Activated CD4-positive, CD25-positive, alpha-beta regulatory T cell treated with anti-CD3 and anti-CD28 coated beads, Interleukin-2, amount 50 U/mL, for 72 hours (primary cell): ENCODE measurements at places on chromosomes 1 and 21.

- no peak for DNase-seq
Observed at GRCh38 chr1:45200906-45201500, 5.4 kb downstream of the ZSWIM5 start.

DNA sequence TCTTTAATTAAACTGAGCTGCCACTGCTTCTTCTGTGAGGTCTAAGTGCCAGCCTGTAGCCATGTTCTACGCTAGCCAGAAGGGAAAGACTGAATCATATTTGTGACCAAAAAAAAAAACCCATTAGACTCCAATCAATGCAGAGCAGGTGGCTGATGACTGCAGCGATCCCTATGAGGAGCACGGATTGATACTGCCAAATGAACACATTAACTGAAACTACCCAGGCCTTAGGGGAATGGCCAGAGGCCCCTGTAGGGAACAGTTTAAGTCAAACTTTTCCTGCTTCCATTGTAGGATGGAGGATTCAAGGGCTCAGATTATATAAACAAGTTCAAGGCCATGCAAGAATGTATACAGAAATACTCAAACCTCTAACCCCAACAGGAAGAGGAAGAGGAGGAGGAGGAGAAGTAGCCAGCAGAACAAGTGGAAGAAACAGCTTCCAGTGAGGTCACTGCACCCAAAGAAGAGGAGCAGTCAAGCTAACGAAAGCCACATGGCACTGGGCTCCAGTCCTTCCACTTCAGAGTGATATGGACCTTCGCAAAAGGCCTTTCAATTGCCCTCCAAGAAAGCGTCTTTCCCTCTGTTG, 328.3 kb downstream of the SMYD3 start:
- no peak for DNase-seq

DNA sequence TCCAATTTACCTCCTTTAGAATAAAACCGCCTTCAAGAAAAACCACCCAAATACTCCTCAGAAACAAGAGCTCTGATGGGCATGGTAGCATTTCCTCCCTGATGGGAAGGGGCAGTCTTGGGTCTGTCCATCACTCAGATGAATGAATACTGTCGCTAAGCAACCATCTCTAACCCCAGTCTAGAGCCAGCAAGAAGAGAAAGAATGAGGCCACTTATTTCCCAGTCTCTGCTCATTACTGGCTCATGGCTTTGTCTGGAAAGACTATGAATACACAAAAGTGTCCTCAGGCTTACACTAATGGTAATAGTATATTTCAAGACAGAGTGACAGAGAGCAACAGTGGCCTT, 51.0 kb upstream of the F3 start:
- no peak for DNase-seq

- DNase-seq: no peak
Observed at GRCh38 chr1:10639775-10640578, 156.5 kb downstream of the CASZ1 start.

- no peak for DNase-seq
Observed at GRCh38 chr1:223337174-223337869, 26.7 kb downstream of the SUSD4 start.

- no peak for DNase-seq
Observed at GRCh38 chr1:1060281-1061000, 13.7 kb downstream of the RNF223 start.

- no peak for DNase-seq
Observed at GRCh38 chr1:229714964-229715603, 89.0 kb downstream of the URB2 start.

- DNase-seq: no peak
Observed at GRCh38 chr1:13809461-13810159, 109.6 kb downstream of the PRDM2 start.
